ENCODE measurements at places on chromosomes 2 and 18.

- DNase-seq: no peak
Observed at GRCh38 chr2:25169073-25169470, 692 bp upstream of the POMC start.

- DNase-seq: no peak
Observed at GRCh38 chr18:58046093-58046793, 2.2 kb downstream of the NEDD4L start.

DNA sequence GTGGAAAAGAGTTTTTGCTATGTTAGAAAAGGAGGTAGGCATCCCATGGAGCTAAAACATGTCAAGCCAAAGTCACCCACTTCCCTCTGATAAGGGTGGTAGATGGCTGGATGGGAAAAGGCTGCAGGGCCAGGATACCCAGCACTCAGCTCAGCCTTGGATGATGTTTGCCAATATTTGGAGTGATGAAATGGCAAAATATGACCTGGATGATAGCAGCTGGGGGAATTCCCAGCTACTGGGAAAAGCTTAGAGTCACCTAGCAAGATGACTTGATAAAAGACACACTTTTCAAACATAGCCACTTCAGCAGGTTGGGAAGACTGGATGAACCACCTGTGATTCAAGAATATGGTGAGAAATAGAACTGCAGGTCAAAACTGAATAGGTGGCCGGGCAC is 10.1 kb downstream of the RFX8 start:
- peak; percentile 37 for DNase-seq

GRCh38 chr2:48886919-48887318 is 131.4 kb upstream of the LHCGR start:
- no peak for DNase-seq

- DNase-seq: no peak
Observed at GRCh38 chr2:141611981-141612380, 518.8 kb downstream of the LRP1B start.

DNA sequence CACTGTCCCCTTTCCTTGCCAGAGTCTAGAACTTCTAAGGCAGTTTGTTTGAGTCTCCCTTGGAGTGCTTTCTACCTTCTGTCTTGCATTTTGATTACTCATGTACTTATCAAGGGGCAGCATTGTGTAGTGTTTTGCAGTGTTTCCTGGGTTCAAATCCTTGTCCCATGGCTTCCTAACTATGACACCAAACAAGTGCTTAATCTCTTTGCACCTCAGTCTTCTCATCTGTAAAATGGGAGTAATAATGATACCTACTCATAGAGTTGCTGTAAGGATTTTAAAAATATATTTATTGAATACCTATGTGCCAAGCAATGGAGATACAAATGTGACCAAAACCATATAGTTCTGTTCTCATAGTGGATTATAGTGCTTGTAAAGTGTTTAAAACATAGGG is 105.5 kb upstream of the PKDCC start:
- no peak for DNase-seq

- peak; percentile 41 for DNase-seq
Observed at GRCh38 chr2:172806493-172806892, 70.8 kb downstream of the RAPGEF4 start.

DNA sequence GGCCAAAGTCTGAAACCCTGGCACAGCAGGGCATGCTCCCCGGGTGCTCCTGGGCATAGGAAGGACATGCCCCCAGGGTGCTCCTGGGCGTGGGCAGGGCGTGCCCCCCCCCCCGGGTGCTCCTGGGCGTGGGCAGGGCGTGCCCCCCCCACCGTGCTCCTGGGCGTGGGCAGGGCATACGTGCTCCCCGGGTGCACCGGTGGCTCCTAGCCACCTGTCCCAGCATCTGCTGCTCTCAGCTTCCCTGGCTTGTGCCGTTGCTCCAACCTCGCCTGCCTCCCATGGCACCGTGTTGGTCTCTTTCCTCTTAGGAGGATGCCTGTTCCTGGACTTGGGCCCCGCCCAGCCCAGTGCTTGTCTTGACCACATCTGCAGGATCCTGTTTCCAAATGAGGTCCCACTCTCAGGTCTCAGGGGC is 95.6 kb upstream of the CTDP1 start:
- DNase-seq: no peak

DNA sequence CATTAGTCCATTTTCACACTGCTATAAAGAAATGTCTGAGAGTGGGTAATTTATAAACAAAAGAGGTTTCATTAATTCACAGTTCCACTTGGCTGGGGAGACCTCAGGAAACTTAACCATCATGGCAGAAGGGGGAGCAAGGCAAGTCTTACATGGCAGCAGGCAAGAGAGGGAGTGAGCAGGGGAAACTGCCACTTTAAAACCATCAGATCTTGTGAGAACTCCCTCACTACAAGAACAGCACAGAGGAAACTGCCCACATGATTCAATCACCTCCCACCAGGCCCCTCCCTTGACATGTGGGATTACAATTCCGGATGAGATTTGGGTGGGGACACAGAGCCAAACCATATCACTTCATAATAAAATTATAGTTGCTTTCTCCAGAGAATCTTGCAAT is 365.5 kb upstream of the ID2 start:
- DNase-seq: no peak

DNA sequence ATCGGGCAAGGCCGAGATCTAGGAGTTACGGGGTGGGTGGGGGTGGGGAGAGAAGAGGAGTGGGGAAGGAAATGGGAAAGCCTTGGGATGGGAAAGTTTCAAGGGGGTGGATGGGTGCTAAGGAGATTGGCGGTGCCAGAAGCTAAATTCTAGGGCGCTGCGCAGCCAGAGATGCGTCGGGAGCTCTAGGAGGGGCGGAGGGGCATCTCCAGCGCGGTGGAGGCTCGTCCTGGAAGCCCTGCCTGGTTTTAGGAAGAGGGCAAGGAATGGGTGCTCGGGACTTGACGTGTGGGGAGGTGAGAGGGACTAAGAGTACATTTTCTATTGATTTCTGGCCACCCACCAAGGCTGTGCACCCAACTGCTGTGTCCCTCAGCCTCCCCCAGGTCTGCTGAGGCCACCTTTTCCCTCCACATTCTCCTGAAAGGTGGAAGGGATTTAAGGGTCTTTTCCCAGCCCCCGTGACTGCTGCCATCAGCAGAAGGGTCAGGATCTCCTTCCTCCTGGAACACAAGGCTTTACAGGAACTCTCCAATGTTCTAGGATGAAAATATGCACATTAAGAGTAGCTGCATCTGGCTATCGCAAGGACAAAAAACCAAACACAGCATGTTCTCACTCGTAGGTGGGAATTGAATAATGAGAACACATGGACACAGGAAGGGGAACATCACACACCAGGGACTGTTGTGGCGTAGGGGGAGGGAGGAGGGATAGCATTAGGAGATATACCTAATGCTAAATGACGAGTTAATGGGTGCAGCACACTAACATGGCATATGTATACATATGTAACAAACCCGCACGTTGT is 1.4 kb downstream of the C2orf72 start:
- DNase-seq: no peak

DNA sequence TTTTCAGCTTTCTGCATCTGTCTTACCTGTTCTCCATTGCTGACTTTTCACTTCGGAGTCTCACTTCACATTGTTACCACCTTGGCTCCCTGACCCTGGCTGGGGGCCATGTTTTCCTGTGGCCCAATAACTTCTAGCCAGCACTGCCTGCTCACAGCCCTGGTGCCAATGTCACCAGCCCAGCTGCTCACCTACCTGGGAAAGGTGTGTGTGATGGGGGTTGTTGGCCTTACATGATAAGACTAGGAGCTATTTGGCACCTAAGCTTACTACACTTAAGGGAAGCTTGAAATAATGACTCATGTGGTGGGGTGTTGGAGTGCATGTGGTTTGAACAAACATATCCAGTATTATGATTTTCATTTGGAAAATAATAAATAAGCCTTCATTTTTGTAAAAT is 37.5 kb upstream of the PGAP1 start:
- no peak for DNase-seq

DNA sequence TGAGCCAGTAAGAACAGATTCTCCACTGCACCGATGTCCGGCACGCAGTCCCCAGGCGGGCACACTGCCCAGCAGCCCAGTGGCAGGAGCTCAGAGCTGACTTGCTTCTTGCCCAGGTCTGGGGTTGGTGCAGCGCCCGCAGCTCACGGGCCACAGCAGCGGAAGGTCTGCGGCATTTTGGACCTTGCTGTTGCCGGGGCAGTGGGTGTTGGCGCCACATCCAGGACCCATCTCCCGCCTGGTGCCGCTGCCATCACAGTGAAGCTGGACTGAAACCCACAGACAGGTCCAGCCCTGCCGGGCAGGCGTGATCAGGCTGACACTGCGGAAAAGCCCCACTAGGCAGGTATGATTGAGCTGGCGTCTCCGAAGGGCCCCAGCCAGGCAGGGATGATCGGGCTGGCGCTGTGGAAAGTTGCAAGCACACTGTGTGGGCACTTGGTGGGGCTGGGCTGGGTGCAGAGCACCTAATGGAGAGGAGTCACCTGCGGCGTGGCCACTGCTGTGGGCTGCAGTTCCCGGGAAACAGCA is 75.5 kb downstream of the SLC66A2 start:
- DNase-seq: no peak

- DNase-seq: no peak
Observed at GRCh38 chr2:177465400-177466138, 73.0 kb downstream of the AGPS start.

- DNase-seq: no peak
Observed at GRCh38 chr2:94982675-94983074, 42.8 kb upstream of the MAL start.

DNA sequence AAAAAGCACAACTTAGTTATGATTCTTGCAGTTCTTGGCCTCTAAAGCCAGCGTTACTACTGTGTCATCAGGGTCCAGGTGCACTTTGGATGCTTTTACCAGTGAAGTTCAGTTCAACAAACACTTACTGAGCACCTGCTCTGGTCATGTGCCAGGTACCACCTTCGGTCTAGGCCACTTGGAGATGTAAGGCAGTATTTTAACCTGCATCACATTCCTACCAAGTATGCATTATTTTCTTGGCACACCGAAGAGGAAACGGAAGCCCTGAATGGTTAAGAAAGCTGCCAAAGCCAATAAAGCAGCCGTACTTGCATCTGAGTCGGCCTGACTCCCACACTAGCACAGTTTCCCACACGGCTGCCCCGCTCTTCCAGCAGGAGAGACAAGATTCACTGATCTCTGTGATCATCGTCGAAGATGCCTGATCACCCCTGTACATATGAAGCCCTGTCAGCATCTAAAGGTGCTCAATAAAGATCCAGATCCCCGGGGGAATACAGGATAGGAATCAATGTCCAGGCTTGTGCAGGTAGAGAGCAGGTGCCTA is 427.1 kb downstream of the EIPR1 start:
- DNase-seq: no peak

DNA sequence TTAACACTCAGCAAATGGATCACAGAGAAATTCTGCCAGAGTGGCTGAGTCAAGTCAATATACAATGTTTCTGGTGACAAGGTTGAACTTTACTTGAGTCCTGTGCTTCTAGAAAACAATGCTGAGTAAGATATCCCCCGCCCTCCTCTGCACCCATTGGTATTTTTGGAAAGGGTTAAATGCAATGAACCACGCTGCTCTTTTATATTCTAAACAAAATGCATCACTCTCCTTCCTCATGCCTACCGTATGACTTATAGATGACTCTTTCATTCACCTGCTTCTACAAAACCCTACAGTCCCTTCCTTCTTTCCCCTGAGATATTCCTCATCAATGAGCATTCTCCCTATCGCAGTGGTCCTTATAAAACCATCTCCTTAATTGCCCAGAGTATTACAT is 168.8 kb downstream of the TXNL1 start:
- no peak for DNase-seq

GRCh38 chr2:219709331-219709761 is 81.9 kb downstream of the SLC4A3 start:
- DNase-seq: no peak

GRCh38 chr2:236794176-236794957 is 224.7 kb downstream of the ACKR3 start:
- DNase-seq: no peak

DNA sequence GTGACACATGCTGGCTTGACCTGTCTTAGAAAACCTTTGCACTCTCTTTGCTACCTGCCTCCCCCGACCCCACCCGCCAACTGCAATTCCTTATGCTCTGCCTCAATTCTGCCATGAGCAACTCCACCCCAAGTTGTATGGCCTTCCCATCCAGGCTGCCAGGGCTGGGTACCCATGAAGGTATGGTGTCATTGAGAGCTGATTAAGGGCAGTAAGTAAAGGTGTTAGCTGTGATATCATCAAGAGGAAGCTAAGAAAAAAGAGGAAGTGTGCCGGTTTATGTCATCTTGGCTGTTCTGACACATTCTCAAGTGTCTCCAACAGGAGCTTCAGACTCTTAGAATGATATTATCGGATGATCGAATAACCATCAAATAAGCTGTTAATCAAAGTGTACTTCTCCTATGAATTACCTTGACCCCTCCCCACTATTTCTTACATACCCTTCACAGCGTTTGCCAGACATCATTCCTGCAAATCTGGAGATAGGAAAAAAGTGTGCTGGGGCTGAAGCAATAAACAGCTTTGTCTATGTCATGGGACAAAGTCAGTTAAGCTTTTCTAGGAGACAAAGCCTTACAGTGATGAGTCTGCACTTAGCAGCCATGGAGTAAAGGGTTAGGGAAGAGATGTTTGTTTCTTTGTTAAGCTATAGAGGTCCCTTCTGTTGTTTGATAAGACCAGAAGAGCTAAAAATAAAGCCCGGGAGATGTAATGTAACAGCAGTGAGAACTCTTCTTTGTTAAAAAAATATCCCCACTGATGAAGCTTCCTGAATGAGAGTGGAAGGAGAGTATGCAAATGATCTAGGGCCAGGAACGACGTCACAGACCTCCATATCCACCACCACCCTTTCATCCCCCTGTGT is 40.4 kb upstream of the SMAD2 start:
- DNase-seq: no peak

DNA sequence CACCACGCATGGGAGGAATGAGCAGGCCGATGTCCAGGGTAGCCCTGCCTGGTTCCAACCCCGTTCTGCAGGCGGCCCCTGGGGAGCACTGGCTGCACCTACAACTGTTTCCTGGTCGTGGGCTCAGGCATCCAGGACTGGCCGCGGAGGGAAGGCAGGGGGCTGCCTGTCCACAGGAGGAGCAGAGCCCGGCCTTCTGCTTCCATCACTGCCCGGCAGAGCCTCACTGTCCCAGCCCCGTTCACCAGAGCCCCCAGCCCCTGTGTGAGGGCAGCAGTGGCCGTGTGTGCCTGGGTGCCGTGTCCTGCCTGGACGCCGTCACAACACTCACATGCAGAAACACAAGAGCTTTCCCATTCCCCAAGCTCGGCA is 56.2 kb downstream of the KCNG2 start:
- no peak for DNase-seq

- no peak for DNase-seq
Observed at GRCh38 chr18:61898640-61899101, 5.9 kb upstream of the RNF152 start.

DNA sequence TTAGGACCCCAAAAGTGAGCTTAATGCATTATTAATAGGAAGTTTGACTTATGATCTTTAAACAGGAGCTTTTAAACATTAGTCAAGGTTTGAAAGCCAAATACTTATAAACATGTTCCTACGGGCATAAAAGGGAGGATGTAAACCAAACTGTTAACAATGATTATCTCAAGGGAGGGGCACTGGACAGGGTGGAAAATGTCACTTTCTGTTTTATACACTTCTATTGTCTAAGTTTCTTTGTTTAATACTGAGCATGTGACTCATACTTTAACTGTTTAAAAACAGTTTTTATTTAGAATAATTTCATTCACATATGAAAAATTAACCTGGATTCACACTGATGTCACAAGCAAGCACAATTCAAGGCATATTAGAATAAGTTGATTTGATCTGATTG is 18.3 kb upstream of the ITGA6 start:
- DNase-seq: no peak

GRCh38 chr2:46697830-46698323 is 217.7 kb downstream of the MCFD2 start:
- peak; percentile 17 for DNase-seq
